ENCODE measurements at places on chromosomes 6 and 20.

GRCh38 chr20:64211874-64212658 is 43.5 kb upstream of the PCMTD2 start:
- no peak for DNase-seq

- no peak for DNase-seq
These were observed 59.1 kb downstream of the ADGRF1 start for GRCh38 chr6:46983007-46983411.

GRCh38 chr6:41707565-41708200 is 27.7 kb downstream of the TFEB start:
- DNase-seq = no peak

- no peak for DNase-seq
These were observed 39.7 kb upstream of the FYN start for GRCh38 chr6:111912904-111913303.

- no peak for DNase-seq
These were observed 31.6 kb upstream of the FOXC1 start for GRCh38 chr6:1577896-1578745.

DNA sequence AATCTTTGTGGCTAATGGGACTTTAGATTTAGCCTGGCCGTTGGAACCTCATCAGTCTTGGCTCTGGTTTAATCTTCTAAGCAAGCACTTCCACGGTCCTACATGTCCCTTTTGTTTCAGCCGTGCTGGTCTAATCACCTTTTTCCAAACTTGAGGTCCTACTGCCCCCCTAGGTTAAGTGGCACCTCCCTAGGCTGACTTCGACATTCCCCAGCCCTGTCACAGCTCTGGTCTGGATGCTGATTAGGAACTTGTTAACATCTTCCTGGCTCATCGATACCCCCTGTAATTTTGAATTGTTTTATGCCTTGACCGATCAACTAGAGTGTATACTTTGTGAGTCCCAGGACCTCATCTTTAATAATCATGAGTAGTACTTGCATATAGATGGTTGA is 56.6 kb downstream of the OTOR start:
- no peak for DNase-seq

DNA sequence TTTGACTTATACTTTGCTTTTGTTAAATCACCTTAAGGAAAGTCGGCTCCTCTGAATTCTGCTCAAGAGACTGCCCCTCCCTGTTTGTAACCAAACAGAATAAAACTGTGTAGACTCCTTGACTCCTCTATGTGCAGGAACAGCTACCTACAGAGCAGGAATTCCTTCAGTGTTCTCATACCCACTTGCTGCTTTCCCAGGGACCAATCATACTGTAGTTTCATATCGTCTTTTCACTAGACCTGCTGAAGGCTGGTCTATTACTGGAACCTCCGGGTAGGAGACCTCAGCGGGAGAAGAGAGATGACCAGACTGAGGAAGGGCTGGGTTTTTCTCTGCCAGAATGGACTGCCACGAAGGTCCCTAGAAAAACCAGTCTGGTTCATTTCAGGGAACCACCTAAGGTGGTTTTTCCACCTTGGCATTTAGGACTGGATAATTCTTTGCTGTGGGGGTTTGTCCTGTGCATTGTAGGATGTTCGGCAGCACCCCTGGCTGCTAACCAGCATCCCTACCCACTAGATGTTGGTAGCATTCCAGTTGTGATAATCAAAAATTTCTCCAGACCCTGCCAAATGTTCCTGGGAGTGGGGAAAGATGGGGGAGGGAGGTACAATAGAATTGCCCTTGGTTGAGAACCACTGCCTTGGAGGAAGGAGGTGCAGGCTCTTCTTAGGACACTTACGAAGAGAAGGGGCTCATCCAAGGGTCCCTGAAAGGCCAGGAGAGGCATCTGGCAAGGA is 80.5 kb downstream of the DNAAF9 start:
- no peak for DNase-seq

DNA sequence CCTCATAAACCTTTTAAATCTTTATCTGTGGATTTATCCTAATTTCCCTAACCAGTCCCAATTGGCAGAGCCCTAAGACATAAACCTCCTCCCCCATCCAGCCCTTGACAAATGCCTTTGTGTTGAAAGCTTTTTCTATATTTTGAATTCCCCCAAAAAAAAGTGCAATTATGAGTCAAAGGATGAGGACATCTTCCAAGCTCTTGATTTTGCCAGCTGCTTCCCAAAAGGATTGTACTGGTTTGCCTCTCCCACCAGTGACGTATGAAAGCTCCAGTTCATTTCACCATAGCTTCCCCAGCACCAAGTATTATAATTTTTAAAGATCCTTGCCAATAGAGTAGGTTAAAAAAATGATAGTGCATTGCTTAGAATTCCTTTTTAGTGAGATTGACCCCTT is 38.9 kb downstream of the SIRPA start:
- DNase-seq = no peak

DNA sequence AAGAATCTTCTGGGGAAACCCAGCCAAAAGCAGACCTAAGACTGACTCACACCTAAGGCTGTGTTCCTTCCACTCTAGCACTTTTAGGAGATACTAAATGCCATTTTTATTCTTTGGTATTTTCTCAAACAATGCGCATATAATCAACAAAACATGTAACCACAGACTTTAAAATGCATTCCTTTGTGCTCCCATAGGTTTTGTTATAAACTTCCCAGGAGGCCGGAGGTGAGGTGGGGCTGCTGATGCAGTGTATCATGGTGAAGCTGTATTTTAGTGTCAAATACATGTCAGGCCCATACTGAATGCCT is 155.2 kb downstream of the BTBD3 start:
- no peak for DNase-seq

DNA sequence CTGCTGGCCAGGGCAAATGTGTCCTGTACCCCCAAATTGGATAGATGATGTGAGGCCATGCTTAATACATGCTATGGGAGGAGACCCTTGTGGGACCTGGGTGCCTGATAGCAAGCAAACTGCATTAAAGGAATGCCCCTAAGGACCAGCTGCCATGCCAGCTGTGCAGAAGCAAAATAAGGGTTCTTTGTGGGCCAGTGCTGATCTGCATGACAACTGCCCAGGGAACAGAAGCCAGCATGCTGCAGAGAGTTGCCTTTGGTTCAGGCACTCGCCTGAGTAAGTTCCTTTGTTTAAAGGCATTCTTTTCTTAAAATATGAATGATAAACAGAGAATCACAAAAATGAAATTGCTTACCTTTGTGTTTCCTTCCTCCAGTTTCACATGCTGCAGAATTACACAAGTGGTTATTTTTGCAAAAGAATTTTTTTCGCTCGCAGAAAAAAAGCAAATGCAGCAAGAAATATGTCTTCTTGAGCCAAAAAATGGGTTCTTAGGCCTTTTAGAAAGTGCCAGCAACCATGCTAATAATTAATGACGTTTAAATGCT is 6.9 kb upstream of the SYNDIG1 start:
- no peak for DNase-seq

DNA sequence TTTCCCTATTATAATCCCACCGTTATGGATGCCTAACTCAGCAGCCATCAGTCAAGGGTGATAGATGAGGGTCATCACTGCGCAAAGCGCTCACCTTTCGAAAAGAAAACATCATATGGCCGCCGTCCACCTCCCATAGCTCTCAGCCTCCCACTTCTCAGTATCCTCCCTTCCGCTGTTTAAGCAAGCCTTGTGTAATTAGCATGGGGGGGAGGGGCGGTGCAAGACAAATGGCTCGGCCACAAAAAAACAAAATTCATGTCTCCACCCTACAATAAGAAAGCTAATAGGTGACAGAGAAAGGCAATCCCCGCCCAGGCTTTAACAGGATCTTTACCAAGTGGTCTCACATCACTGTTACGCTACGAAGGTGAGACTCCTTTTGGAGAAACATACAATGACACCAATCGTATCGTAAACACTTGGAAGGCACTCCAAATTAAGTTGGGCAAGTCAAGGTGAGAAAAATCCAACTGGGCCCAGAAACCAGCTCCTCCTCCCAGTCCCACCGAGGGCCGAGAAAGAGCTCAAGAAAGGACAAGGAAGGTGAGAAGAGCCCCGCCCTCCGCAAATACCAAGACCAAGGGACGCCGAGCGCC is 645 bp downstream of the DDX39B start:
- peak; percentile 43 for DNase-seq

DNA sequence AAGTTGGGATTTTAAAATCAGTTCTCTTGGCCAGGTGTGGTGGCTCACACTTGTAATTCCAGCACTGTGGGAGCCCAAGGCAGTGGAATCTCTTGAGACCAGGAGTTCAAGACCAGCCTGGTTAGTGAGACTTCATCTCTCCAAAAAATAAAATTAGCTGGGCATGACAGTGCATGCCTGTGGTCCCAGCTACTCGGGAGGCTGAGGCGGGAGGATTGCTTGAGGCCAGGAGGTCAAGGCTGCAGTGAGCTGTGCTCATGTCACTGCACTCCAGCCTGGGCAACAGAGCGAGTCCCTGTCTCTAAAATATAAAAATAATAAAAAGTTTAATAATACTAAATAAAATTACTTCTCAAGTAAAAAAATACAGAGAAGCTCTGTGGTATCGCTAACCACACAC is 77.5 kb downstream of the FOXA2 start:
- DNase-seq = no peak

DNA sequence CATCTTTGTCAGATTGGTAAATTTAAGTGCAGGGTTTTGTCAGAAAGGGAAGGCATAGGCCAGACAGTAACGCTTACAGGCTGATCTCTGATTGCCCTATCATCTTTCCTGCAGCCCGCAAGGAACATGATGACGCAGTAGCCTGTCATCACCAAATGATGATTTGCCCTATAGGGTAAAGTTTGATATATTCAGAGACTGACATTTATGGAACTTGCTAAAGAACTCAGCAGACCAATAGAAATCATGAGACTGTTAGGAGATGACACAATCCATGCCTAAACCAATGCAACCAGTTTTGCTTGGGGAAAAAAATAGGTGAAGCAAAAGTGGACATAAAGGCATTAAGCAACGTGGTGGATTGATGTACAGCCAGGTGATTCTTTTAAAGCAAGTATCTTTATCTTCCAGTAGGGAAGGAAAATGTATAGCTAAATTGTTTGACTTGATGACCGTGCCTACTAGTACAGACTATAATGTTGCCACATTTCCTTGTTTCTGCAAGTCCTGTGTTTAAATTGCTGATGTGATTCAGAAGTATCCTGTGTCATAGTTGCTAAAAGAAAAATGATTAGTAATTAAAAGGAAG is 2.4 kb downstream of the NUS1 start:
- no peak for DNase-seq

DNA sequence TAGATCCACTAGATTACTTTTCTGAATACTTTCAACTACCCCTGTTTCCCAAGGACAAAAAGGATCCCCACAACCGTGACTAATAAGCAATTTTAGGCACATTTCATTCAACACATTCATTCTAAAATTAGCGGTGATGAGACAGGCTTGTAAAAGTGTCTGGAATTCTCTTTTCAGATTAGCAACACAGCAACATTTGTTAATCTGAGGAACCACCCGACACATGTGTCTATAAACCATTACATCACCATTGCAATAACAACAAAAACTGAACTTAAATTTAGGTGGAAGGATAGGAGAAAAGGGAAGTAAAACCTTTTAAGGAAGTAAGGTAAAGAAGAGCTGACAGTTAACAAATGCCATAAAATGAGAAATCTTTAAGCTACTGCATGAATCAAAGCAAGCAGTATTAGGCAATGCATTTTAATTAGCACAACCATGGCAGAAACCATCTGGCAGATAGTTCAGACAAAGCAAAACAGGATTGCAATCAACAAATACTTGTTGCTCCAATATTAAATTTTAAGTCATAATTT is 49.1 kb downstream of the MAP3K7 start:
- no peak for DNase-seq

GRCh38 chr20:47305667-47306066 is 50.8 kb downstream of the ZMYND8 start:
- no peak for DNase-seq

DNA sequence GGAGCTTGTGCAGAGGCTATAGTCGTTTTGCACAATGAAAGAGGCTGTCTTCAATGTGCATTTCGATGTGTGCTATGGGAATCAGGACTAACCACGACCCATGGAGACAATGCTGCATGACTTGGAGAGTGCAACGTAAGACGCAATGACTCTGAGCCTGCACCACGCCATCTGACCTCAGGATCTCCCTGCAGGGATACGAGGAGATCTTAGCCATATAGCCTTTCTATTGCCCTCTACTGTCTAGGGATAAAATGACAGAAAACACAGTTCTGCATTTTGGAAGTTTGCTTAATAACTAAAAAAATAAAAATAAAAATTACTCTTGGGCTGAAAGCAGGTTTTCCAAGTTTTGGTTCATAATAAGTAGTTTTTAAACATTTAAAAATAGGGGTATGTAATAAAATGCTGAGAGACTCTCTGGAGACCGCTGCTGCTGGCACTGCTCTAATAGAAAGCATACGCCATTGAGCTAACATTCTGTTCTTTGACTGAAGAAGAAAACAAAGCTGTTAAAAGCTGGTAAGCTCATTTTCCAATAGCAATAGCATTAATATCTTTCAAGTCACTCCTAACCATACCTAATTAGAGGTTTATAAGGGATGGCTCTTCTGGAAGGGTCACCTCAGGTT is 87.2 kb downstream of the PDE7B start:
- DNase-seq = no peak

- DNase-seq = no peak
These were observed 9.3 kb upstream of the ZFP64 start for GRCh38 chr20:52200870-52201269.

DNA sequence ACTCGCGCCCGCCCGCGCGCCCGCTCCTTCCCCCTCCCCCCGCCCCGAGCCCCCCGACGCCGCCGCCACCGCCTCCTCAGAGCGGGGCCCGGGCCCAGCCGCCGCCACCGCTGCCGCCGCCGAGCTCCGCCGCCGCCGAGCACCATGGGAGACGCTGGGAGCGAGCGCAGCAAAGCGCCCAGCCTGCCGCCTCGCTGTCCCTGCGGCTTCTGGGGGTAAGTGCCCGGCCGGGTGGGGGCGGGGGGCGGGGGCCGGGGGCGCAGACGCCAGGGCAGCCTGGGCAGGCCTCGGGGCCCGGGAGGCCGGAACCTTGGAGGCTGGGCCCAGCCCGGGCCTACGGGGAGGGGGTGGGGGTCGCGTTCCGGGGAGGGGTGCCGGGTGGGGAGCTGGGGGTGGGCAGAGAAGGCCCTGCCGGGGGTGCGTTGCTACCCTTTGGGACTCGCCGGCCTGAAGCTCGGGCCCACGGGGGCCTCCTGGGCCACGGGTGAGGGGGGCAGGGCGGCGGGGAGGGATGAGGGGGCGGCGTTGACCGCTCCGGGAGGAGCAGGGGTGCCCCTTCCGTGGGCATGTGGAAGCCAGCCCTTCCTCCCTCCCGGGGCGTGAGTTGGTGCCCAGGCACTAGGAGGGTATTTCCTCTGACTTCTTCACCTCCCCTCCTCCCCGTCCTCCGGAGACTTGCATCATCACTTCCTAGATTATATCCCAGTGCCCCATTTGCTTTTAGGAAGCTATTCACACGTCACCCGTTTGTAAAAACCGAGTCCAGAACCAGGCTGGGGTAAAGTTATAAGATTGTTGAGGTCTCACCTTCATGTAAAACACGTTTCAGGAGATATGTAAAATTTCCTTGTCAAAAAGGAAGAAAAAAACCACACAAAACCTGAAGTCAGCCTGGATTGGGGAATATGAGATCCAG is 533 bp downstream of the ZFAND3 start:
- DNase-seq = peak; percentile 11

DNA sequence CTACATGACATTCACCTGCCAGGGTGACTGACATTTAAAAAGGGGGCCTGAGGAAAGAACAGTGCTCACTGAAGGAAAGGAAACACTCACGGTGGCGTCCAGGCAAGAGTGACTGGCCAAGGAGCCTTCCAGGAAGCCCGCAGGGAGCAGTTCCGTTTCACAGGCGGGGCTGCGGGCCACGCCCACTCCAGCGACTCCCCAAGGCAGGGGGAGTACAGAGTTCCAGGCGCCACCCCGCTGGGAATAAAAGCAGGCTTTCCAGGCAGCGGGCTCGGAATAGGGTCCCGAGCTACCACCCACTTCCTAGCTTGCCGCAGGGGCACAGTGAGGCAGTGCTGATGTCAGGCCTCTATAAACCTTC is 34.2 kb downstream of the PKIG start:
- no peak for DNase-seq
